ENCODE measurements at places on chromosomes 2 and 18. TPM values are rescaled to one million over a fixed set of nuclear protein-coding genes. Genes with fewer than 3 reads are reported as not detected.

Gene NPPC
- not detected for total RNA-seq

Gene CXCR4
- 0.17 TPM for total RNA-seq

Gene TCF23
- total RNA-seq, result not detected

Gene LNPK
- 22.5 TPM for total RNA-seq

Gene AQP12A
- not detected for total RNA-seq

Gene LPIN2
- 15.6 TPM for total RNA-seq

Gene DYNAP
- total RNA-seq, result not detected

Gene IL36G
- total RNA-seq, result not detected

Gene ABCB11
- total RNA-seq, result not detected

Gene SERPINB2
- total RNA-seq, result 1.9 TPM

Gene LCT
- total RNA-seq, result not detected

Gene CERKL
- total RNA-seq, result 0.40 TPM

Gene ABHD1
- total RNA-seq, result not detected

Gene PLB1
- 1.2 TPM for total RNA-seq

Gene CGREF1
- 2.3 TPM for total RNA-seq

Gene PPP1R1C
- total RNA-seq, result 0.35 TPM

Gene ZNF512
- 26.3 TPM for total RNA-seq

Gene GPATCH11
- total RNA-seq, result 7.5 TPM

Gene ALPP
- not detected for total RNA-seq

Gene STAT4
- total RNA-seq, result 1.6 TPM

Gene RTP5
- not detected for total RNA-seq

Gene FEV
- not detected for total RNA-seq

Gene FRZB
- 0.07 TPM for total RNA-seq

Gene DAPL1
- not detected for total RNA-seq

Measured in epithelial cell of proximal tubule (primary cell).